ENCODE measurements at places on chromosomes 5 and 9.
A peak's percentile ranks its signal among the peaks of the same experiment; 100 is the strongest.

DNA sequence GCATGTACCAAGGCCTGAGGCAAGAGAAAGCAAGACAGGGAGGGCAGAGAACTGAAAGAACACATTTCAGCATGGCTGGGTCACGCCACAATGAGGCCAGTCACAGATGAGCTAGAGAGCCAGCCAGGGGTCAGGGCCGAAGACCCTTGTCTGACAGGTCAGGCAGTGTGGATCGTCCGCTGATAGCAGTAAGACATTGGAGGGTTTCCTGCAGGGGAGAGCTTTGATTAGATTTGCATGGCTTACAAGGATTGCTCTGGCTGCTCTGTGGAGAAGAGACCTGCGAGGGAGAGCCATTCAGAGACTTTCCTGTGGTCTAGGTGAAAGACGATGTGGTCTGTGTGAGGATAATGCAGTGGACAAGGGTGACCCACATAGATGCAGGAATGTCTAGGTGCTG is 93.1 kb downstream of the RALGPS1 start:
- no peak for ATAC-seq

DNA sequence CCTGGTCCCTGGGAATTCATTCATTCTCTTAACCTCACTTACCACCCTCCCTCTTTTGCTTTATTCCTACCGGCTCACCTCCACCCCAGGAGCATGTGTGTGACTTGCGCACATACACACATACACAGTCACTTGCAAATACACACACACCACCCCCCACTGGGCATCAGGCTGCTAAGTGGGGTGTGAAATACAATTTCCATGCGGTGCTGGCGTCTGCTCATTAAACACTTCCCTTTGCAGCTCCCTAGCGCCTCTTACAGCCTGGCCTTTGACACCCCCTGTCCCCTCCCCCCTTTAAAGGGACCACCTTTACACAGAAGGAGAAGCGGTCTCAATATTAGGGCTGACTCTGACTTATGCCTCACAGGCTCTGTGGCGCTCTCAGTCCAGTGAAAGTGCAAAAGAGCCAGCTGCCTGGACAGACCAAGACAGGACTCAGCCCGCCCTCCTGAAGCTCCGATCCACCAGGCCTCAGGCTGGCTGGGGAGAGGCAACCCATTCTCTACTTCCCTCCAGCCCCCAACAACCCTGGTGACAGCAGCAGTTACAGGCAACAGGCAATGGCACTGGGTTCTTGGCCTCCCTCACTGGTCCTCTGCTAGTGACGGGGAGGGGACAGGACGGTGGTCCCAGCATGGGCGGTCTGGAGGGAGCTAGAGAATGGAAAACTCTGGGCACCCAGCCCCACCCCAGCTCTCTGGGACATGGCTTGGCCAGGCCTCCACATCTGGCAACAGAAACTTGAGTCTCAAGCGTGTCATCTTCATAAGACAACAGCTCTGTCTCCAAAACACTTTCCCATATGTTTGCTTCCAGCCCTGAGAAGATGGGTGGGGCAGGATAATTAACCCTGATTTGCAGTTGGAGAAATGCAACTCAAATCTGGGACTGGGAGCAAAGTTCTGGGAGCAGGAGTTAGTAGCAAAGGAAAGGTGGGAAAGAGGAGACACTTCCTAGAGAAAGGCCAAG is 12.0 kb downstream of the ENHO start:
- ATAC-seq, result peak; percentile 44

DNA sequence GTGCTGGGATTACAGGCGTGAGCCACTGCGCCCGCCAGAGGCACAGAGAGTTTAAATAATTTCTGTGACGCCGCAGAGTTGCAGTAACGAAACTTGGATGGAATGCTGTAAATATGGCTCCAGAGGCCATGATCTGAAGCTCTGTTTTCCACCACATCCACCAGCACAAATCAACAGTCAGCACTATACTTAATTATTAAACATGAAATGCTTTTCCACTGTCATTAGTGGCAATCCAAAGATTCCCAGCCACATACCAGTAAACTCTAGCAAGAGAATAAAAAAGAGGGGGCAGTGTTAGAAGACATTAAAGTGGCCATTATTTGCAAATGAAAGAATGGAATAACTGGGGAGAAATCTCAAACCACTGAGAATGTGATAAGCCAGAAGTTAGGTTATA is 242.5 kb downstream of the DIRAS2 start:
- no peak for ATAC-seq

- ATAC-seq, result no peak
Measured at GRCh38 chr9:112629671-112630485, 88.0 kb downstream of the INIP start.

- no peak for ATAC-seq
Measured at GRCh38 chr9:357560-357959, 142.9 kb downstream of the DOCK8 start.

DNA sequence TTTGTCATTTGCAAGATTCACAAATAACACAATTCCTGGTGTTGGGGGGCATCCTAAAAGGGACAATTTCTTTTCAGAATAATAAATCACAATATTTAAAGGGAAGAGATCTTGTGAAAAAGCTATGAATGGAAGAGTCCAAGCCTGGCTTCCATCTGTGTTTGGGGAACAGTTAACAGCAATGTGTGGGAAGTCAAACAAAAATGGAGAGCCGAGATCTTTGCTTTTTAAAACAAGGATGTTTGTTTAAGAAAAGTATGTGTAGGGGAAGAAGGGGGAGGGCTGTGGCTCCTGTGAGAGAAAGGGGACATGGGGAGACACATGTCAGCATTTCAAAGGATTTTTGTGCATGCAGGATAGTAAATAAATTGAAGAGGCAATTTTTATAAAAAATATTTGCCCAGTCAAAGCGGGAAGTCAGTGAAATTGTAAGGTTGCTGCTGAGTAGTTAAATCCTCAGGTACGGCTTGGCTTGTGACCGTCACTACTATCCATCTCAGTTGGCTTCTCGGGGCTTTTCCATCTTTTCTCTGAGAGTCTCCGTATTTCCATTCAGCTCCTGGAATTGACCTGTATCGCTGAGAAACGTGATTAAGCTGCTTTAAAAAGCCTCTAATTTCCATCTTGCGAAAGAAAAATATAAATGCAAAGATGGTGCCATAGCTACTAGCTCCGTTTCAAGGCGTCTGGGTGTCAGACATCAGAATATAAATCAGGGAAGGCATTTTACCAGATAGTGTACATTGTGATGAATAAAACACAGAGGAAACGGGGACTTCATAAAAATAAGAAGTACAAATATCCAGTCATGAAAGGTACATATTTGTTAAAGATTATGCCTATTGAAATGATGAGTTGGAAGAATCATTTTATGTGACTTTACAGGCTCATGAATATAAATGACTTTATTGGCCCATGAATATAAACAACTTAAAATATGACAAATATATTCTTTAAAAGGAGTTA is 52.9 kb upstream of the VCAN start:
- peak; percentile 44 for ATAC-seq

- ATAC-seq, result peak; percentile 65
Measured at GRCh38 chr5:1930501-1930879, 47.8 kb upstream of the IRX4 start.

DNA sequence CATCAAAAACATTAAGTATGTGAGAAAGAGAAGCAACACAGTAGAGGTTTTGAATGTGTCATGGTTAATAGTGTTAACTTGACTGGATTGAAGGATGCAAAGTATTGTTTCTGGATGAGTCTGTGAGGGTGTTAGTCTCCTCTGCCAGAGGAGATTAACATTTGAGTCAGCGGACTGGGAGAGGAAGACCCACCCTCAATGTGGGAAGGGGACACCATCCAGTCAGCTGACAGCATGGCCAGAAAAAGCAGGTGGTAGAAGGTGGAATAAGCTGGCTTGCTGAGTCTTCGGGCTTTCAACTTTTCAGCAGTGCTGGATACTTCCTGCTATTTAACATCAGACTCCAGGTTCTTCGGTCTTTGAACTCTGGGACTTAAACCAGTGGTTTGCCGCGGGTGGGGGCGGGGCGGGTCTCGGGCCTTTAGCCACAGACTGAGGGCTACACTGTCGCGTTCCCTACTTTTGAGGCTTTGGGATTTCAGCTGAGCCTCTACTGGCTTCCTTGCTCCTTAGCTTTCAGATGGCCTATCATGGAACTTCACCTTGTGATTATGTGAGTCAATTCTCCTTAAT is 309.9 kb upstream of the ST8SIA4 start:
- no peak for ATAC-seq

GRCh38 chr5:86679529-86679928 is 61.8 kb downstream of the COX7C start:
- ATAC-seq, result peak; percentile 76

- ATAC-seq, result no peak
Measured at GRCh38 chr5:76332102-76332501, 71.0 kb upstream of the IQGAP2 start.

GRCh38 chr5:54186108-54186507 is 124.3 kb downstream of the ARL15 start:
- ATAC-seq, result no peak

DNA sequence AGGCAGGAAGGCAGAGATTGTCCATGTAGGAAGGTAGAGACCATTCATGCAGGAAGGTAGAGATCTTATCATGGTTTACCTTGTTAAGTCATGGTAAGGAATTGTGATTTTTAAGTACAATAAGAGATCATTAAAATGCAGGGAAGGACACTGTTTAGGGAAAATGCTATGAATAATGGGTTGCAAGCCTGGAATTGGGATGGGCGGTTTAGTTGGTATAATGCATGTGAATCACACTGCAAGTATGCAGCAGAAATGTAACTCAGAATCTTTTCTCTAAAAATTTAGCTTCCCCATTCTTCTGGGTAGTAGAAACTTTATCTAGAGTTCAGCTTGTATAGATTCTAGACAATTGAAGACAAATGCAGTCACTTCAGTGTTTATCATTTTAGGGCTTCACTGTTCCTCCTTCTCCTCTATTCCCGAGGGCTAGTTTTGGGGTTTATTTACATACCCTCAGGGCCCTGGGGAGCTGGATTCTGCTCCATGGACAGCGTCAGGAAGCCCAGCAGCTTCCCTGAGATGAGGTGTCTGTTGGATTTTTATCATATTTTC is 212.0 kb downstream of the SREK1 start:
- ATAC-seq, result no peak

DNA sequence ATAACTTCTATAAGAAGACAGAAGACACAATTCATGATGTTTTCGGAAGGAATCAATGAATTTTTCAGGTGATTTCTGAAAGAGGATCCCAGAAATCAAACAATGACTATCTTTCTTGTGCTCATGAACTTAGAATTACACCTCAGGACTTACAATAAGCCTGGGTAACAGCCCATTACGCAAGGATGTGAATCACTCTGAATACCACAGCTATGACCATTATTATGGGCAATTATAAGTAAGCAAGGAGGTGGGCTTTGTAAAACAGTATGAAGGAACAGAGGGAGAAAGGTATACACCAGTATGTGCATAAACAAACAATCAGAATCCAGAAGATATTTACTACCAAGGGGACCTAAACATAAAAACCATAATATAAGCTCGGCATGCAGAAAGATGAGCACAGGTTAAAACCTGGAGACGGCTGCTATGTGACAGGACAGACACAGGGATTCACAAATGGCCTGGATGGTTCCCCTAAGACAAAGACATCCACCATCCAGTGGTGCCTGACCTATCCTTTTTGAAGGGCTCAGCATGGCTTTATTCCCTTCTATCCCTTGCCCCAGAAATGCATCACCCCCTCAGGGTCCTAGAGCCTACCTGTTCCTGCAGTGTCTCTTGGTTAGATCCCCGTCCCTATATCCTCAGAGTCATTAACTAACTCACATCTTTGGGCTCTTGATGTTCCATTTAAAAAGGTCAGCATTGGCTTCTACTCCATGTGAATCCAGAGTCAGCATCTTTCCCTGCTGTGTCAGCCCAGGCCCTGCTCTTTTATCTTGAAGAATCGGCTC is 21.8 kb upstream of the PPP2CA start:
- peak; percentile 49 for ATAC-seq

GRCh38 chr9:17863213-17863883 is 284.5 kb downstream of the SH3GL2 start:
- no peak for ATAC-seq

GRCh38 chr5:119327018-119327417 is 28.8 kb upstream of the TNFAIP8 start:
- no peak for ATAC-seq

- no peak for ATAC-seq
Measured at GRCh38 chr5:161314033-161314432, 232.5 kb downstream of the GABRB2 start.

DNA sequence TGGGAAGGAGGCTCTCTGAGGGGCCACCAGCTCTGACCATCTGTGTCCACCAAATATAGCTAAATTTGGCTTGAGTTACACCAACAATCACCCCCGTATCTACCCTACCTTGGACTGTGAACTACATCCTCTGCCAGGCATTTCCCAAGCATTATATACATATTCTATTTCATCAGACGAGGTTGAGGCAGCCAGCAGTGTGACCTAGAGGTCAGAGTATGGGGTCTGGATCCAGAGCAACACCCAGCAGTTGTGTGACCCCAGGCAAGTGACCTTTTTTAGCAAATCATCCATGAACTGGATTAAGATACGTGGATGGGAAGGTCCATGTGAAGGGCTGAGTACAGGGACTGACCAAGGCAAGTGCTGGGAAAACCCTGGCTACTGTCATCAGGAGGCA is 180.6 kb downstream of the HSPA4 start:
- peak; percentile 25 for ATAC-seq

- peak; percentile 80 for ATAC-seq
Measured at GRCh38 chr5:8842971-8843551, 702.8 kb downstream of the SEMA5A start.

GRCh38 chr5:16935231-16936149 is 598 bp downstream of the MYO10 start:
- peak; percentile 41 for ATAC-seq

GRCh38 chr5:32589942-32590869 is 4.8 kb downstream of the SUB1 start:
- no peak for ATAC-seq

GRCh38 chr5:122561209-122561608 is 213.7 kb upstream of the SNX2 start:
- no peak for ATAC-seq

GRCh38 chr5:123351240-123351639 is 72.0 kb downstream of the CEP120 start:
- ATAC-seq, result no peak

GRCh38 chr5:171149333-171149732 is 159.7 kb upstream of the TLX3 start:
- ATAC-seq, result no peak

DNA sequence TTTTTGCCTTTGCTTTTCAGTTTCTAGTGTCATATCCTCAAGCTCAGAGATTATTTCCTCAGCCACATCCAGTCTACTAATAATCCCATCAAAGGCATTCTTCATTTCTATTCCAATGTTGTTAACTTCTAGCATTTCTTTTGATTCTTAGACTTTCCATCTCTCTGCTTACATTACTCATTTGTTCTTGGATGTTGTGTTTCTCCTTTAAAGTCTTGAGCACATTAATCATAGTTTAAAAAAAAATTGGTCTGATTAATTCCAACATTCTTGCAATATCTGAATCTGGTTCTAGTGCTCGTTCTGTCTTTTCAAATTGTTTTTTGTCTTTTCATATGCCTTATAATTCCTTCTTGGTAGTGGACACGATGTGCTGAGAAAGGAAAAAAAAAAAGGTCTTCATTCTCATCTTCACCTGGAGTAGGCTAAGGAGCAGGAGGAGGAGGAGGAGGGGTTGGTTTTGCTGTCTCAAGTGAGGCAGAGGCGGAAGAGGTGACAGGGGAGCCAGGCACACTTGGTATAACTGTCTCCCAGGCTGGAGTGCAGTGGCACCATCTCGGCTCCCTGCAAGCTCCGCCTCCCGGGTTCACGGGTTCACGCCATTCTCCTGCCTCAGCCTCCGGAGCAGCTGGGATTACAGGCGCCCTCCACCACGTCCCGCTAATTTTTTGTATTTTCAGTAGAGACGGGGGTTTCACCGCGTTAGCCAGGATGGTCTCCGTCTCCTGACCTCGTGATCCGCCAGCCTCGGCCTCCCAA is 16.3 kb downstream of the PRXL2C start:
- no peak for ATAC-seq

GRCh38 chr9:93875330-93875729 is 79.8 kb downstream of the BARX1 start:
- ATAC-seq, result no peak

All from motor neuron (in vitro differentiated cells).